ENCODE measurements at places on chromosomes 5 and 9.
A peak's percentile ranks its signal among the peaks of the same experiment; 100 is the strongest.

DNA sequence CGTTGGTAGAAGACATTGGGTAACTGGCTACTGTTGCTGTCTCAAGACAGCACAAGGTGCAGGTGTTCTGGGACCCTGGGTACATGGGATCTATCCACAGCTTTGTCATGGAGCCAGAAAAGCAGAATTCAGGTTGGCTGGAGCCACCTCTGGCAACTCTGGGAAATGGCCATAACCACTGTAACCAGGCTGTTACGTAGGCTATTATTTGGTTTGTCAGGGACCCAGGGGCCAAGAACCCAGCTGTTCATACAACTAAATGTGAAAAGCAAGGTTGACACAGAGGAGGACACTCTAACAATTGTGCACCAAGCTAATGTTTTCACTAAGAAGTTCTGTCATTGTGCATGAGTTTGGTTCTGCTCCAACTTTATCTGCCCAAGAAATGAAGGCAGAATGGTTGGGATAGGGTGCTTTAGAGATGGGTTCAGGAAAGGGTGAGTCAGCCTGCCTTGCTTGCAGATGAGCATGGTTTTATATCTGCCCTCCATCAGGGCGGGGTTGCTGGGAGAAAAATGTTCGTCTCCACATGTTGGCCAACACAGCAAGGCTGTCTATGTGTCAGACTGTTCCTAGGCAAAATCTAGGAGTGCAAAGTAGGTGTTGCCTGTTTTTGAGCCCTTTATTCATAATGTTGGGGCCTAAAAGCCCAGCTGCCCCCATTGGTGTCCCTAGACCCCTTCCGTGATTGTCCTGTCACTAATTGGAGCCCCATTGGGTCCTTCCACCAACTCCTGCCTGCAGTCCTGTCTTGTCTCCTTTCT lies 131.3 kb upstream of the DAP start:
- DNase-seq, result peak; percentile 12

DNA sequence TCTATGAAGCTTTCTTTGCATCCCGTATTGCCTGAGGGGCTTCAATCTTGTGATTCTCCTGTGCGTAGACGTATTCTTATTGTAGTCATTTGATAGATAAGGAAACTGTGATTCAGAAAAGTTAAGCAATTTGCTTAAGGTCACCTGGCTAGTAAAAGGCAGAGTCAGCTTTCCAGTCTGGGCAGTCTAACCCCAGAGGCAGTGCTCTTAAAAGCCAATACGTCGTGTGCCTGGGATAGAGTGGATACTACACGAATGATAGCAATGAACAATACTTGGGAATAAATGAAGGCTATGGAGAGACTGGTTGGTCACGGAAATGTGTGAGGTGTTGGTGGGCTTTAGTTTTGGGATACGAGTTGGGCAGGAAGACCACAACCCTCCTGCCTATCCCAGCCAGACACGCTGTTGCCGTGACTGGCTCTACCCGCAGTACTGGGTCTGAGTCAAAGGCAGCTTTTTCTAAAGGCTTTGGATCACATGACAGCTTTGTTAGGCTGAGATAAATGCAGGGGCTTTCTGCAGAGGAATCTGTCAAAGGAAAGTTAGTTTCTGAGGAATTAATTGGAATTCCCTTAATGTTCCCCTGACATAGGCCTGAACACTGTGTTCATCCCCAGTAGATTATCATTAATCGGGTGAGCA lies 302.6 kb downstream of the KIF4B start:
- DNase-seq, result no peak

DNA sequence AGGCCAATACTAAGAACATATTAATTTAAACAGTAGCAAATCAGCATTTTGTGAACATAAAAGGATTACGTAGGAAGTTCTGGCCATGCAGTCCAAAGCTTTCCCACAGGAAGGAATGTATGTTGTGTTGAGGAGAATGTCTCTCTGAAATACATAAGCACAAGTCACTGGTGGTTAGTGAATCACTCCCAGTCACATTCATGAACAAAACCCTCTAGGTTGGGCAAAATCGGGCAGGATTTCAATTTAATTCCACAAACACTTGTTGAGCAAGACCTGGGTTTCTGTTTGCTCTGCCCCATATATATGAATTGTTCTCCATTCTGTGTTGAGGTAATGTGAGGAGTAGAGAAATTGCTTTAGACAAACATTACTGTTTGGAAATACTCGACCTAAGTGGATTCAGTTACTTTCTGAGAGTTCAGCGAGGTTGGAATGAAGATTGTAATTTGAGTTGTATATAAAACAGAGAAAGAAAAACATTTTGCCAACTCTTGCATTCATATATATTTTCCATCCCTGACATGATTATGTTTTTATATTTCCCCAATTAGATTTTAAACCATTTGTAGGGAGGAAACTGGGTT lies 127.6 kb upstream of the RPS23 start:
- DNase-seq, result peak; percentile 76

DNA sequence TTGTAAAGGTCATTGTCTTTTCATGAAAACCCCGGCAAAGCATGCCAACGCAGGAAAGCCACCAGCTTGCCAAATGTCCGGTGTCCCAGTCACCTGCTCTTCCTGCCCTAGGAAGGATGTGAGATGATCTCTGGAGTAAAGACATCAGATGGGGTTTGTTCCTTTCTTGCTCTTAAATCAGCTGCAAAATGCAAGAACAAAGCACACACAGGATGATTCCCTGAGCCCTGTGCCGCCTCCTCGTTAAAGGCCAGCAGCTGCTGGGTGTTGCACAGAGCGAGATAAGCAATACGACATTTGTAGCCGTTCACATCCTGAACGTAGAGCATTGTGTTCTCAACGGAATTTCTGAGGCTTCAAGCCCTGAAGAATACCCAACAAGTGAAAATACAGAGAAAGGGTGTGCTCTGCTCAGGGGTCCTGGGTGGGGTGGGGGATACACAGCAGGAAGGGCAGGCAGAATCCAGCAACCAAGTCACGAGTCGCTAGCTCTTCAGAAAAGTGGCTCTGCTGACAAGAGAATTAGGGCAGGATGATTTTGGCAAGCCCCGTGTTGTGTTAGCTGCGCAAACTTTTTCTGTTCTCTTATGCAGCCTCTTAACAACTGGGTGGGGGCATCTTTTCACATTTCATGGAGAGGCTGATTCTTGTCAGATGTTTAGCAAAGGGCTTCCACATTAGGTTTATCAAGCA lies 229.2 kb upstream of the MAP3K1 start:
- no peak for DNase-seq

DNA sequence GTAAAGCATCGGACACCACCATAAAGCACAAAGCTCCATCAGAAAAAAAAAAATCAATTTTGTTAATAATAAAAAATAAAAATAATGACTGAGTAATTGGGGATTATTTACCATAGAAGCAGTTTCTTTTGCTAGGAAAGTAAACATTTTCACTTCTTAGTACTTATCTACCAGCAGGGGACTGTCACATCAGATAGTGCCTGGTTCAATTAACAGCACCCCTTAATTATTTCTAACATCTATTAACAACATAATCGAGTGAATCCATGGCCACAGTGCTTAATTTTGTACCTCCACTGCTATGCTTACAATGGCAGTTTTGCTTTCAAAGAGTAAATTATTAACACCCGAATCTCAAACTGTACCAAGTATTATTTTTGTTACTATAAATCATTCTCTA lies 221.7 kb downstream of the SMARCA2 start:
- no peak for DNase-seq

DNA sequence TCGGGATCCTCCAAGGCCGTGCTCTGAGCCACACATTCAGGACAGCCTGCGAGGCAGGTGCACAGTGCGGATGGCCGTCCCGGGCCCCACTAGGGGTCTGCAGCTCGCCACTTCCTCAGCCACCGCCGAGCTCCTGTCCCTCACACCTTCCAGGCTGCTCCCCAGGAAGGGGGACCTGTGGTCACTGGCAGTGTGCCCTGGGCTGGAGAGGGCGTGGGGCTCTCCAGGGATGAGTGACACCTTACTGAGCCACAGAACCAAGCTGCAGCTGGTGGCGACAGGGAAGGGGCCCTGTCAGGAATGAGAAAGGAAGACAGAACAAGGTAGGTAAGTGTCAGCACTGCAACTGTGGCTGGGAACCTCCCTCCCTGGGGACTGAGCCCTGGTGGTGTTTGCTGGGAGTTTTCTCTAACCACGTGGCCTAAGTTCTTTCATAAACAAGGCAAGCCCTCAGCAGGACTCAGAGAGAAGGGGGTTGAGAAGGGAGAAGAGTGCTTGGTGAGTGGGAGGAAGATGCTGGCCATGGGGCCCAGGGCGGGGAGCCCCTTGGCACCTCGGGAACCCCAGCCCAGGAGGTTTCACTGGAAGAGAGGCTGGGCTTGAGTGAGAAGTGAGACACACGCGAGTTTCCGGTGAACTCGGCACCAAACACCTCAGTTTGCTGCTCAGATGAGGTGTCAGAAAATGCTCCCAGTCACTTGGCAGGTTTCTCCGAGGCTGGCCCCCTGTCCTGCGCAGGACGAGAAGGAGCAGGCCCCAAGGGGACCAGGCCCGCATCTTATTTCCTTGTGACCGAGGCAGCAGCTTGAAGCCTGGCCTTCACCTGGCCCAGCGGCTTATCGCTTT lies 5.2 kb downstream of the IL13 start:
- DNase-seq, result peak; percentile 44

DNA sequence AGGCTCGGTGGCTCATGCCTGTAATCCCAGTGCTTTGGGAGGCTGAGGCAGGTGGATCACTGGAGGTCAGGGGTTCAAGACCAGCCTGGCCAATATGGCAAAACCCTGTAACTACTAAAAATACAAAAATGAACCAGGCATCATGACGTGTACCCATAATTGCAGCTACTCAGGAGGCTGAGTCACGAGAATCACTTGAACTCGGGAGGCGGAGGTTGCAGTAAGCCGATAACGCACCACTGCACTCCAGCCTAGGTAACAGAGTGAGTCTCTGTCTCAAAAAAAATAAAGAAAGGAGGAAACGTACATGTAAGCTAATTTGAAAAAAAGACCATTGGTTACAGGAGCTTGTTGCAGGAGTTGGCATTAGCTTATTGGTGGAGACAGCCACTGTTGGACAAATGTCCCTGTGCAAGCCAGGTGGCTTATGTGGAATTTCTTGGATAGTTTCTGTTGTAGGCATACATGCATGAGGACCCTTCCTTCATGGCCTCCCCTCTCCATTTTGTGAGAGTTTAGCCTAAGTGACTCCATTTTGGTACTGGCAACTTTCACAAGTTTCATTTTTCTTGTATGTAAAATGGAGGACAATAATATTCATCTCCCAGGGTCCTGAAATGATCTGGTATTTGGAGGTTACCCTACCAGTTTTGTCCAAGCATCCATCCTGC lies 16.8 kb upstream of the RAB14 start:
- DNase-seq, result no peak

DNA sequence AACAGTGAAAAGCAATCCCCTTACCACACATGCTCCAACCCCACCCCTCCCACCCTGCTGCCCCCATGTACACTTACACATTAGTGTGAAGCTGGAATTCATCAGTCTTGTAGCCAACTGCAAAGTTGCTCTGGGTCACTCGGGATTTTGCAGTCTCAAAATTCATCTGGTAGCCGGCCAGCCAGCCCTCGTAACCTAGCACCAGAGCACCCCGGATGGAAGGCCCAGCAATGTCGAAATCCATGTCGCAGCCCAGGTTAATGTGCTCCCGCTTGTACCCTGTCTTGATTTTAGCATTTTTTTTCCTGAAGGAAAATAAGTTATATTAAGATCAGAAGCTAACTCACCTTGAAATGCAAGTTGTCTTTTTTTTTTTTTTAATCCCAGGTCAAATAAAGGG lies 12.2 kb upstream of the C5orf15 start:
- DNase-seq, result no peak

GRCh38 chr5:122415030-122415800 lies 103.2 kb downstream of the SNCAIP start:
- peak; percentile 65 for DNase-seq

GRCh38 chr9:78130004-78130403 lies 98.4 kb upstream of the GNAQ start:
- DNase-seq, result peak; percentile 21

GRCh38 chr5:39624268-39624886 lies 199.6 kb upstream of the DAB2 start:
- peak; percentile 14 for DNase-seq

GRCh38 chr9:94779031-94779430 lies 52.5 kb downstream of the AOPEP start:
- no peak for DNase-seq

DNA sequence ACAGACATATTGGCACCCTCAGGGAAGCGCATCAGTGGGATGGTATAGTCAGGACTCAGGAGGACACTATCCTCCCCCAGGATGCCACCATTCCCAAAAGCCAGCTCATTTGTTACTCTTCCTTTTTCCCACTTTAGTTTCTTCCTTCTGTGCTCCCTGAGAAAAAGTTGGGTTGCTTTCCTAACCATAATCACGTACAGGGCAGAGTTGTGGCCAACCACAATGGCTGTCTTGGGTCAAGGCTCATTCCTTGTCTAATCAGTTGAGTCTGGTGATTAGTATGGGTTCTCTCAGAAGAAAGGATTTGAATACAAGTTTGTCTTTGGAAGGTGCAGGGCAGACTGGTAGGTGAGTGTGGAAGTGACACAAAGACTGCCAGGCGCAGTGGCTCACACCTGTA lies 26.6 kb upstream of the ATP6V1G1 start:
- no peak for DNase-seq

DNA sequence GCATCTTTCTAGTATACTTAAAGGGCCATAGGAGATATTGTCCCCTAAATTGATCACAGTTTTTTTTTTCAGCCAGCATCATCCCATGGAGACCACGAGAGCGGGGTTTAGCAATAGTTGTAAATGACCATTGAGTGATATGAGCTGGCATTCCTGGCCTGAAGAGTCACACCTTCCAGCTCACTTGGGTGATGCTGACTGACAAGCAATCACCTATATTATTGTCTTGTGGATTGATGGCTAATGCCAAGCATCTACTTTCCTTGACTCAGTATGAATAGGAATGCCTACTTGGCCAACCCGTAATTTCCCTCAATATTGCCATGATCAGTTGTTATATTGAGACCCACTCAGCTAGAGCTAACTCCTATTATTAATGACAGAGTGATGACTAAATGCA lies 70.5 kb downstream of the ADAMTSL1 start:
- no peak for DNase-seq

GRCh38 chr9:26753971-26754370 lies 138.6 kb downstream of the CAAP1 start:
- DNase-seq, result no peak

DNA sequence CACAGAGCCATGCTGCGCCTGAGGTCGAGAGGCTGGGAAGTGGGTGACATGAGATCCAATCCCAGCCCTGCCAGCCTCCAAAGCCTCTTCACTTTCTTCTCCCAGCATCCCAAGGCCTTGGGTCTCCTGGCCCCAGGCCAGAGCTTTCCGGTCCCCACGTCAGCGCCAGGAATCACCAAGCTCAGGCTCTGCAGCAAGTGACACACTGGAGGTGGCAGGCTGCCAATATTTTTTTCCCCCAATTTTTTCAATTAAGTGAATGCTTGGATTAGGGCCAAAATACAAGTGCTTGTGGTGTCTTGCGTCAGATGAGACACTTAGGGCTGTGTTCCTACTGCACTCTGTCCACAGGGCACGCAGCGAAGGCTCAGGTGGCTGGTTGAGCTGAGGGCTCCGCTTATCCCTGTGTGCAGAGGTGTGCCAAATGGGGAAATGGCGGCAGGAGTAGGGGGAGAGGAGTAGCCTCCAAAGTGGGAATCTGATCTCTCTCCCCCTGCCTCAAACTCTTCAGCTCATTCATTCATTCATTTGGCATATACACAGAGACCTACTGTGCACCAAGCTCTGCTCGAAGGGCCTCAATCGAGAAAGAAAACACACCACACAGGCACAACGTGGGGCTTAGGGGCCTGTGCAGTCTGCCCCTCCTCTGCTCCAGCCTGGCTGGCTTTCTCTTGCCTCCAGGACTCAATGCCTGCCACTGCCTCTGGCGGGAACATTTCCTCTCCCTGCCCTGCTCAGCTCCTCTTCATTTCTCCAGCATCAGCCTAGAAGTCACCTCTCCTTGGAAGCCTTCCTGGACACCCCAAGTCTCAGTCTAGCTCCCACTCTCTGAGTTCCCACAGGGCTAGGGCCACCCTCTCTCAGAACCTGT lies 16.6 kb downstream of the SH3PXD2B start:
- peak; percentile 42 for DNase-seq
